ENCODE measurements at places on chromosomes 1 and 21. TPM values are rescaled to one million over a fixed set of nuclear protein-coding genes. Genes with fewer than 3 reads are reported as not detected.

The SPRR2F gene
- total RNA-seq, result not detected

The RCSD1 gene
- 101 TPM for total RNA-seq

The ACTA1 gene
- not detected for total RNA-seq

The SPAG17 gene
- not detected for total RNA-seq

The KIAA1614 gene
- total RNA-seq, result 0.05 TPM

DNA sequence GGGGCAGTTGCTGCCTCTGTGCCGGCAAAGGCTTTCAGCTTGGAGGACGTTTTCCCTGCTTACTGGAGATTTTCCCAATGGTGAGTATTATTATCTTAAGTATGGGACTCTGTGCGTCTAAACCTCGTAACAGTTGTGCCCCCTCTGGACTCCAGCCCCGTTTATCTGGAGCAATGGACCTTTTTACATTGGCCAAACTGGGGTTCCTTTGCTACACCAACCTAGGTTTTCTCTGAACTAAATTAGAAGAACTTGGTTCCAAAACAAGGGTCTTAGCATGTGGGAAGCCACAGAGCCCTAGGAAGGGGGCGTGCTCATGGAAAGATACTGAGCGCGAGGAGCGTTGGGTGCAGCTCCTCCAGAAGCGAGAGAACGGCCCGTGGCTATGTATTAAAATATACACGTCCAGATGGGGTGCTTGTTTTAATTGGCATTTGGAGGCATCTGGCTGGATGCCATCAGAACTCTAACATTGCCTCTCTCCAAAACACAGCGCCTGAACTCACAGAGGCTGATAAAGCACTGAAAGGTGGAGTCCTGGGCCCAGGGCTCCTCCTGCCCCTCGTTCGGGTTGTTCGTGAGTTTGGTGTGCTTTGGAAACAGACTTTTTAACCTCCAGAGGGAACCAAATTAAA, 28.4 kb downstream of the POFUT2 start:
- H3K4me3 ChIP-seq, result no peak overlapping the region
- DNase-seq, result no peak
- peaks cover 38% of the 10 kb centered on the region for H3K27me3 ChIP-seq
- no peaks in the 10 kb centered on the region for H3K4me1 ChIP-seq
- H3K36me3 ChIP-seq, result peaks cover 10% of the 10 kb centered on the region
- H3K27ac ChIP-seq, result no peak overlapping the region

- no peaks in the 10 kb centered on the region for H3K4me1 ChIP-seq
- H3K27me3 ChIP-seq, result peaks cover 4% of the 10 kb centered on the region
- H3K27ac ChIP-seq, result no peak overlapping the region
- H3K36me3 ChIP-seq, result no peaks in the 10 kb centered on the region
- DNase-seq, result no peak
Measured at GRCh38 chr1:227070638-227071285, 130.7 kb downstream of the COQ8A start.

GRCh38 chr1:185450917-185451316, 133.9 kb upstream of the IVNS1ABP start:
- H3K27me3 ChIP-seq, result no peaks in the 10 kb centered on the region
- no peak overlapping the region for H3K4me3 ChIP-seq
- no peaks in the 10 kb centered on the region for H3K4me1 ChIP-seq
- DNase-seq, result no peak
- no peak overlapping the region for H3K27ac ChIP-seq

DNA sequence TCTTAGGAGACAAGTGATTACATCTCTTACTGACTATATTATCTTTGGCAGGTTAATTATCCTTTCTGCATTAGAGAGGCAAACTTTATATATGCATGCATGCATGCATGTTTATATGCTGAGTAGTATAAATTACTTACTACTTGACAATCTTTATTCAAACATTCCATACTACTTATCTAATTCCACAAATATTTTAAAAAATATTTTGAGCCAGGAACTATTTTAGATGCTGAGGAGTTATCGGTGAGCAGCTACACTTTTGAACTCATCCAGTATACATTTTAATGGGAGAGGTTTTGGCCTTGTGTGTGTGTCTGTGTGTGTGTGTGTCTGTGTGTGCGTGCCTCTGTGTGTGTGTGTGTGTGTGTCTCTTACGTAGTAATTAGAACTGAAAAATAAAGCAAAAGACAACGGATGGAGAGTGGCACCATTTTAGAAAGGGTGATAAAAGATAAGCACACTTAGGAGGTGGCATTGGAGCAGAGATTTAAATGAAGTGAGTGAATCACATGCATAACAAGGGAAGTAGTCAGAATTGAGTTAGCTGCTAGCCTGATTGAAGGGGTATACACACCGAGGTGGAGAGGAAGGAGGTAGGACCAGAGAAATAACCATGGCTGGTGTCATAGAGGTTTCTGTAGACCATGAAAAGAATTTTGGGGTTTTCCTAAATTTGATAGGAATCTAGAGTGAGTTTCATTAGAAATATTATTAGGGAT, 1488.4 kb downstream of the MRPL39 start:
- no peaks in the 10 kb centered on the region for H3K4me1 ChIP-seq
- H3K27ac ChIP-seq, result no peak overlapping the region
- H3K27me3 ChIP-seq, result no peaks in the 10 kb centered on the region
- H3K36me3 ChIP-seq, result no peaks in the 10 kb centered on the region

DNA sequence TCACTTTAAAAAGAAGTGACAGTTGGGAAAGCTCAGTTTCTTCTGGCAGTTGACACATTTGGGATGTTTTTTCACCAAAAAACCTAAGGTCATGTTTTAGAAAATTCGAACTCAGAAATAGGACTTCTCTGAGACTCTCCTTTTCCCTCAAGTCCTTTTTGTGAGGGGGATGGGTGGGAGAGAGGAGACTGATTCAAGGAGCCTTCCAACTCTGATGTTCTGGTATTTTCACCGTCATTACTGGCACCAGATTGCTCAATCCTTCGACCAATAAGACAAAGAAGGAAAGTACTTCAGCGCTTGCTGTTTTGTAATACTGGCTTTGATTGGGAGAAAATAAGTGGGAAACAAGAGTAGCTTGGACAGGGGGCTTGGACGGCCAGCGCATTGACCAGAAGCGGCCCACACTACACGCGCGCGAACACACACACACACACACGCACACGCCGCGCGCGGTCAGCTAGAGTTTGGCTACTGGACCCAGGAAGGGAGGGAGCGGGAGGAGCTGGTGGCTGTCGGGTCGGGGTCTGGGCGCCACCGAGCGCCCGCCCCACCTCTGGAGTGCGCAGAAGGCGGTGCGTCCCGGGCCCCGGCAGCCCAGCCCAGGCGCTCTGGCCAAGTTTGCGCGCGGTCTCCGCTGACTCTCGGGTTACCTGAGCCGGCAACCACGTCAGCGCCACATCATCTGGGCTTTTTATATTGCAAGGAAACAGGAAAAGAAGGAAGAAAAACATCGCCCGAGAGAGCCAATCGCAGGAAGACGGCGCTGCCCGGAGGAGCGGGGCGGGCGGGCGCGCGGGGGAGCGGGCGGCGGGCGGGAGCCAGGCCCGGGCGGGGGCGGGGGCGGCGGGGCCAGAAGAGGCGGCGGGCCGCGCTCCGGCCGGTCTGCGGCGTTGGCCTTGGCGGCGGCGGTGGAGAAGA, at the start of gene KCNK1:
Gene KCNK1, plus strand, starts transcription at position 855 of the 921 bp plus-strand sequence. Its CDS starts 66 bp downstream, at position 921.
- no peak within 1 kb of the TSS for H3K4me3 ChIP-seq
- peaks cover 10% of the 10 kb centered on the region for H3K27me3 ChIP-seq
- no peak within 1 kb of the TSS for H3K27ac ChIP-seq
- no peak for DNase-seq
- H3K36me3 ChIP-seq, result no peaks in the 10 kb centered on the region

- H3K27me3 ChIP-seq, result no peaks in the 10 kb centered on the region
- no peaks in the 10 kb centered on the region for H3K36me3 ChIP-seq
- no peaks in the 10 kb centered on the region for H3K4me1 ChIP-seq
- no peak overlapping the region for H3K27ac ChIP-seq
- DNase-seq, result no peak
- no peak overlapping the region for H3K4me3 ChIP-seq
Measured at GRCh38 chr1:183898001-183898396, 93.1 kb downstream of the RGL1 start.

DNA sequence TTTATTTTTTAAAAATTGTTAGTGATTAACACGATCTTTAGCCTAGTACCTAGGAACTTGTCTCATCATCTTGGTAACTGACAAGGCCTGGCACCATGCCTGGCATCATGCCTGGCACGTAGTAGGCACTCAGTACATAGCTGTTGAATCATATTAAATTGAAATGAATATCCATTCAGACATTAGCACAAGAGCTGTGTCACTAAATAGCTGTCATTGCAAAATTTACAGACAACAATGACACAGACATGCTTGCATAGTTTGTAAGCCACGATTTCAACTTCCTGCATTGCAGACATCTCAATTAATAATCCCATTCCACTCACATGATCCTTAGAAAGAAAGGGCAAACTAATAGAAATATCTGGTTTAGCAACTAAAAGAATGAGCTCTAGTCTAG, 15.4 kb upstream of the PHACTR4 start:
- H3K4me1 ChIP-seq, result no peaks in the 10 kb centered on the region
- no peak for DNase-seq
- no peaks in the 10 kb centered on the region for H3K27me3 ChIP-seq
- H3K27ac ChIP-seq, result no peak overlapping the region
